ENCODE measurements at places on chromosomes 1 and 21.

DNA sequence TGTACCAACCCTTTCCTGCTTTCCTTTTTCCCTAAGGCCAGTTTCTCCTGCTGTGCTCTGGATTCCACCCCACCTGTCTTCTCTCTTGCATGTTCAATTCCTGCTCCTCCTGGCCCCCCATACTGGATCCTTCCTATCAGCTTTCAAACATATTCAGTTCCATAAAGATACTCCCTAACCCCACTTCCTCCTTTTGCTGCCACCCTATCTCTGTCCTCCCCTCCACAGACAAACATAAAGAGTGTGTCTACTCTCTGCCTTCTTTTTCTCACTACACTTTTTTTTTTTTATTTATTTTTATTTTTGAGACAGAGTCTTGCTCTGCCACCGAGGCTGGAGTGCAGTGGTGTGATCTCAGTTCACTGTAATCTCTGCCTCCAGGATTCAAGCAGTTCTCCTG, 16.9 kb upstream of the RPF1 start:
- no peak for DNase-seq

GRCh38 chr1:174704300-174704699, 256.5 kb downstream of the GPR52 start:
- DNase-seq = no peak

GRCh38 chr1:31374511-31375196, 1.8 kb upstream of the FABP3 start:
- no peak for DNase-seq

DNA sequence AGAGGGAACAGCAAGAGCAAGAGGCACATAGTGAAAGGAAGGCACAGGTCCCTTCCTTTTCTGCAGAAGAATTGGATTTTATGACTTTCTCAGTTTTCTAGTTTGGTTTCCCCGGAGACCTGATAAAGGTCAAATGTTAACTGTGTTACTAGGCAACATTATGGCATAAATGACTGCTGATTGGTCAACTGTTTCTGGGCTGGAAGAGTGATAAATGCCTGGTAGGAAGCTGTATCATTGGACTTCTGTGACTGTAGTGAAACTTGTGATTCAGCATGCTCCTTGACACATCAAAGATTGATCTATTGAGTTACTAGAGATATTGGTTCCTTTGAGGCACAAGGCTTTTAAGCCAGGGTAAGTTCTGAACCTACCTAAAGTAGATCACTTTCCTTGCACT, 55.7 kb downstream of the LRRC8C start:
- DNase-seq = no peak

DNA sequence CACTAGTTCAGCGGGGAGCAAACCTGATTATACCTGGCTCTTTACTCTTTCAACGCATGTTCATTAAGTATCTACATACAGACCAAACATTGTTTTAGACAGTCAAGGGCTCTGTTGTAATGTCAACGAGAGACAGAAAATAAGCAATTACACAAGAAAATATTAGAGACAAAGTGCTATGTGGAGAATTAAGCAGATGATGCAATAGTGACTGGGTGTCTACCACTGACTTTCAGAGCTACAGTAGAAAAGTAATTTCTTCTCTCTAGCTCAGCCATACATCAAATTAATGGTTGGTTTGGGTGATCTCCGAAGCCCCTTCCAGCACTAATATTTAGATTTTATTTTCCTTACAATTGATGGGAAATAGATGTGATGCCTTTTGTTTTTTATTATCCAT, 23.3 kb downstream of the FYB2 start:
- no peak for DNase-seq

DNA sequence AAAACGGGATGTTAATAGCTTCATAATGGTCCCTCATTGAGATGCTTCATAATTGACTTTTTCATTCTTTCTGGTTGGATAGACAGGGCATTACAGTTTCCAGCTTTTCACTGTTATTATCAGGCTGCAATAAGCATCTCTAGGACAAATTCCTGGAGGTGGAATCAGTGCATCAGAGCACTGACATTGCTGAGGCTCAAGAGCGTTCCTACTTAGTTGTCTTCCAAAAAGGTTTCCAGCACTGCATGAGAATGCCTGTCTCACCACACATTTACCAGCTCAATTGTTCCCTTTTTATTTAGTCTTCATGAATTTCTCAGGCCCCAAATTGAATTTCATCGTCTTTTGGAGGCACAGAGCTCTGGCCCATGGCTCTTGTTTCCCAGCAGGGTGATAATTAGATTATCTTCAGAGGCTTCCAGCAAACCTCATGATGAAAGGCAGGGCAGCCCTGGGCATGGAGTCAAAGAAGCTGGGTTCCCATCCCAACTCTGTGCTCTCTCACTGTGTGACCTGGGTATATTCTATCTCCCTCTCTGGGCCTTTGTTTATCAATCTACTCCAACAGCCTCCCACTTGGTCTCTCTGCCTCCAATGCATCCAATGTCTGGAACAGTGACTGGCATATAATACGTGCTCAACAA, 451.4 kb downstream of the PTPRU start:
- no peak for DNase-seq

GRCh38 chr1:230393722-230394121, 32.4 kb downstream of the PGBD5 start:
- DNase-seq = no peak

- no peak for DNase-seq
Measured at GRCh38 chr1:10958614-10959013, 53.8 kb upstream of the TARDBP start.

- DNase-seq = no peak
Measured at GRCh38 chr1:72037745-72038343, 244.5 kb downstream of the NEGR1 start.

GRCh38 chr1:10046356-10047085, 13.8 kb downstream of the UBE4B start:
- DNase-seq = no peak

DNA sequence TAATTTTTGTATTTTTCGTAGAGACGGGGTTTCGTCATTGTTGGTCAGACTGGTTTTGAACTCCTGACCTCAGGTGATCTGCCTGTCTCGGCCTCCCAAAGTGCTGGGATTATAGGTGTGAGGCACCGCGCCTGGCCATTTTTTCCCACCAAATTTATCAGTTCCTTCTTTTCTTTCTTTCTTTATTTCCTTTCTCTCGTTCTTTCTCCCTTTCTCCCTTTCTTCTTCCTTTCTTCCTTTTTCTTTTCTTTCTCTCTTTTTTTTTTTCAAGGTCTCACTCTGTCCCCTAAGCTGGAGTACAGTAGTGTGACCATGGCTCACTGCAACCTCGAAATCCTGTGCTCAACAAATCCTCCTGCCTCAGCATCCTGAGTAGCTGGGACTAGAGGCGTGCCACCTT, 26.4 kb downstream of the MFSD2A start:
- no peak for DNase-seq

DNA sequence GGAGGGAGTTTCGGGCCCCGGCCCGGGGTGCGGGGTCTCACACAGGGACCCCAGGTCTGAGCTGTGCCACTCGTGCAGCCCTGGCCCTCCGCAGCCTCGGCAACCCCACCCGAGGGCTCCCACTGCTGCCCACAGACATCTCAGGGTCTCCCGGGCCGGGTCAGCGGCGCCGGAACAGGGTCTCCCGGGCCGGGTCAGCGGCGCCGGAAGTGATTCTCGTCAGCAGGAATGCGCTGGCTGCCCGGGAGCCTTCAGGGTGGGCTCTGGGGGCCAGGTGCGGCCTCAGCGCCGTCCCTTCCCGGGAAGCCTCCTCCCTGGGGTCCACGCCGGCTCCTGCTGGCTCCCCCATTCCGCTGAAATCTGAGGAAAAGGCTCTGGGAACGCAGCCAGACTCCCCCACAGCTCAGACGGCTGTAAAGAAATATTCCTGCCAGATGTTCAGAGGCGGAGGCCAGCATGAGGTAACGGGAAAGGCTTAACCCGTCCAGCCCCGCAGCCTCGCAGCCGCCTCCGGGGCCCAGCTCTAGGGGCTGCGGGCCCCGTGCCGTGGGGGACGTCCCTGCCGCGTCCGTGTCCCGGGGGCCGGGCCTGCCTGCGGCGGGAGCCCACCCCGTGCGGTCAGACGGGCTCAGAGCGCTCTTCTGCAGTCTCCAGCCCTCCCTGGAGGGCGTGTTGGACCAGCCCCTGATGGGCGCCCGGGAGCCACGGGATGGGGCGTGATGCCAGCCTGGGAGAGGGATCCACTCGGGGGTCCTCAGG, 8.7 kb upstream of the COL6A1 start:
- no peak for DNase-seq

DNA sequence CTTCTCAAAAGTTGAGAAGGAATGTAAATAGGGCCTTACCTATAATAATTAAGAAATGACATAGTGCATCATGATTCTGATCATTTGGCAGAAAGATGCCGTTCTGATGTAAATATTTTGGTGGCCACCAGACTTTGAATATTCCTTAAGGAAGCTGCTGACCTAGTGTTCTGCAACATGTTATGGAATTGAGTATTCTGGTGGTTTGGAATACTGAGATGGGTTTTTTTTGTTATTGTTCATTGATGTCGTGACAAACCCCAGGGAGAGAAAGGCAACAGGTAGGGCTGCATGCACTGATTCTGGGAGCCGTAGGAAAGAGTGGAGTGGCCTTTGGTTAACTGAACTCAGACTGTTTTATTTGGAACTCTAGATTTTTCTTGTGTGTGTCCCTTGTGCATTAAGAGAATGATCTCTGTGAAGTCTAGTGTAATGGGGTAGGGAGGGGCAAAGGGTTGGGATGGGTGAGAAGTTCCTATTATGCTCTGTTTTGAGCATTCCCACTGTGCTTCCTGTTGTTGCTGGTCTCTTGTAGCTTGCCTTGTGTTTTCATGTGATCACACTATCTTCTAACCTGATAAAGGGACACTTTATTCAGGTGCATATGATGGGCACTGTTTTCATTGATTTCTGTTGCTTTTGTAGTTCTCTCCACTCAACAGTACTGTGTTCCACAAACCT, 25.0 kb downstream of the ZBTB8B start:
- DNase-seq = no peak

GRCh38 chr1:76141929-76142328, 67.4 kb downstream of the ST6GALNAC3 start:
- DNase-seq = no peak

- no peak for DNase-seq
Measured at GRCh38 chr1:9553736-9554144, 14.5 kb downstream of the SLC25A33 start.

GRCh38 chr1:103146166-103146565, 37.8 kb upstream of the COL11A1 start:
- DNase-seq = no peak

DNA sequence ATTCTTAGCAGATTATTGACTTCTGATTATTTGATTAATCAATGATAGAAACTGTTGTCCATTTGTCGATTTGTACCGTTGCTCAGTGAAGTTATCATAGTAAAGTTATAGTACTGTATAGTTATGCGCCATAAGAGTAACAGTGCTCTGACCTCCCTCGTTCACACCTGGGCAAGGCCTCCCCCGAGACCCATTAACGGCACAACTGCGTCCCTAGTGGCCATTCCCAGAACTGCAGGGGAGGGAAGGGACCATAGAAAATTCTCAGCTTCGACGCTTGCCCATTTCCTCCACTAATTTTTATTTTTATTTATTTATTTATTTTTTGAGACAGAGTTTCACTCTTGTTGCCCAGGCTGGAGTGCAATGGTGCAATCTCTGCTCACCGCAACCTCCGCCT, 334.4 kb downstream of the DSCAM start:
- no peak for DNase-seq

DNA sequence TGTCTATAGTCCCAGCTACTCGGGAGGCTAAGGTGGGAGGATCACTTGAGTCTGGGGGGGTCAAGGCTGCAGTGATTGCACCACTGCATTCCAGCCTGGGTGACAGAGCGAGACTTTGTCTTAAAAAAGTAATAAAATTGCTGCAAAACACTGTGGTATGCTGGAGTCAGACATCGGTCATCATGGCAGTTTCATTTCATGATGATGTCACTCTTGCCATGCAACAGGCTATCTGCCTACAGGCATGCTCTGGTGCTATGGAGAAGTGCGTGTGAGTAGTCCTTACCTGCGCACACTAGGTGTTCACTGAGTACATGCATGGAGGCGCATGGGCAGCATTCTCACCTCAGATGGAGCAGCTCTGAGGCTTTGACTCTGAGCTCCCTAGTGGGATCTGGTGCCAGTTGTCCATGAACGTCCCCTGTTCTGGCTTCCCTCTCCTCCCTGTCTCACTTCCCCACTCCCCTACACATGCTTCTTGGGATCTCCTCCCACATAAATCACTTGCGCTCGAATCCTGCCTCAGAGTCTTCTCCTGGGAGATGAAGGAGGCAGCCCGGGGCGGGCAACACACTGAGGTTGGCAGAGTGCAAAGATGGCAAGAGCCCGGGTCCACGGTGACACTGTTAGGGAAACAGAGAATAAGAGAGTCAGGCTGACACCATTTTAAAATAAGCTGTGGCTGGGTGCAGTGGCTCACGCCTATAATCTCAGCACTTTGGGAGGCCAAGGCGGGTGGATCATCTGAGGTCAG, 10.4 kb upstream of the CELA3B start:
- no peak for DNase-seq

DNA sequence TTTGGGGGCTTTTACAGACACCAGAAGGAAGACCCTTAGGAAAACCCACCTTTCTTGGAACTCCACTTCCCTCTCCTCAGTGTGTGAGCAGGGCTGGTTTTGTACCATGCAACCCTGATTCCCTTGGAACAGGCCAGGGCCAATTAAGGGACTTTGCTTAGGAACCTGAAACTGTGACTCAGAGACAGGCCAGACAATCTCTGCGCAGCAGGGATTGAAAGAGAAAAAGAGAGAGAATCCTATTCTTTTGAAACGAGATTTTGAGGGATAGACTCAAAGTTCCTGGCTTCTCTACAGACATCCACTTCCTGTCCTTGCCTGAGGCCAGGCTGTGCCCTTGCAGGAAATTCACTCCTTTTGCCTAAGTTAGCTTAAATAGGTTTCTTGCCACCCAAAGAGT, 23.1 kb upstream of the C1orf198 start:
- no peak for DNase-seq

GRCh38 chr1:63304410-63304809, 18.0 kb upstream of the FOXD3 start:
- no peak for DNase-seq

DNA sequence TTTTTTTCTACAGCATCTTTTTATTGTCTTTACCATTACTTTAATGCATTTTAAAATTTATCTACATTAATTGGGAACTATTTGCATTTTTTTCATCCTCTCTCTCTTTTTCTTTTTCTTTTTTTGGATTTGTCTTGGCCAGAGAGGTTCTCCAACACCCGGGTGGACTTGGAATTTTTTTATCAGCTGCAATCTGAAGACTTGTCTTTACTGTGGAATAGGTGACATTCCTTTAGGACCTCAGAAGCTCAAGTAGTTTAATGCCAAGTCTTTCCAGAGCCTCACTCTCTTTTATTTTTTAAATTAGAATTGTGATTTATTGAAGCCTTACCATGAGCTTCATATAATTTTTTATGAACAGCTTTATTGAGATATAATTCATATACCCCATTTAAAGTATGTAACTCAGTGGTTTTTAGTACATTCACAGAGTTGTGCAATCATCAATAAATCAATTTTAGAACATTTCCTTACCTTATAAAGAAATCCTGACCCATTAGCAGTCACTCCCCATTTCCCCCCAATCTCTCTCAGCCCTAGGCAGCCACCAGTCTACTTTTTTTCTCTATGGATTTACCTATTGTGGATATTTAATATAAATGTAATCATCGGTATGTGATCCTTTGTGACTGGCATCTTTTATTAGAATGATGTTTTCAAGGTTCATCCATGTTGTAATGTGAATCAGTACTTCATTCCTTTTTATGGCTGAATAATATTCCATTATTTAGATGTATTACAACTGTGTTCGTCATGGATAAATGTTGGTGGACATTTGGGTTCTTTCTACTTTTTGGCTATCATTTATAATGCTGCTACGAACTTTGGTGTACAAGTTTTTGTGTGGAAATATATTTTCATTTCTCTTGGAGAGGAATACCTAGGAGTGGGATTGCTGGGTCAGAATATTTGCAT, 6.2 kb downstream of the TUFT1 start:
- DNase-seq = no peak
